NCI-H69 (cell line): ENCODE measurements at places on chromosomes 4 and X.

- peak; percentile 0 for DNase-seq
These were observed 17.5 kb downstream of the MAGEA9 start for GRCh38 chrX:149799095-149799714.

DNA sequence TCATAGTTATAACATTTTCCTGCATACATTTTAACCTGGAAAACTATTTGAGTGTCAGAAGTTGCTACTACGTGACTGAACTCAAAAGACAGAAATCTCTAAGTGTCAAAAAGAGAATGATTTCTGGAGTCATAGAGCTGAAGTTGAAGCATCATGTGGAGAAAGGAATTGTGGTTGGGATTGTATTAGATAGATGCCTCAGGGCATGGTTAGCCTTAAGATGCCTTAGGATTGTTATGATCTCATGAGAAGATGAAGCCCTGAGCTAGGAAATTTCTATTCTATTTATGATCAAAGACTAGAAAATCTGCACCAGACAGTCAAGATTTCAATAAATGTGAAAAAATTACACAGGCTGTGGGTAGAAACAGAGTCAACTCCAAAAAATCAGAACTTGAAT, 20.2 kb downstream of the EPGN start:
- no peak for DNase-seq

DNA sequence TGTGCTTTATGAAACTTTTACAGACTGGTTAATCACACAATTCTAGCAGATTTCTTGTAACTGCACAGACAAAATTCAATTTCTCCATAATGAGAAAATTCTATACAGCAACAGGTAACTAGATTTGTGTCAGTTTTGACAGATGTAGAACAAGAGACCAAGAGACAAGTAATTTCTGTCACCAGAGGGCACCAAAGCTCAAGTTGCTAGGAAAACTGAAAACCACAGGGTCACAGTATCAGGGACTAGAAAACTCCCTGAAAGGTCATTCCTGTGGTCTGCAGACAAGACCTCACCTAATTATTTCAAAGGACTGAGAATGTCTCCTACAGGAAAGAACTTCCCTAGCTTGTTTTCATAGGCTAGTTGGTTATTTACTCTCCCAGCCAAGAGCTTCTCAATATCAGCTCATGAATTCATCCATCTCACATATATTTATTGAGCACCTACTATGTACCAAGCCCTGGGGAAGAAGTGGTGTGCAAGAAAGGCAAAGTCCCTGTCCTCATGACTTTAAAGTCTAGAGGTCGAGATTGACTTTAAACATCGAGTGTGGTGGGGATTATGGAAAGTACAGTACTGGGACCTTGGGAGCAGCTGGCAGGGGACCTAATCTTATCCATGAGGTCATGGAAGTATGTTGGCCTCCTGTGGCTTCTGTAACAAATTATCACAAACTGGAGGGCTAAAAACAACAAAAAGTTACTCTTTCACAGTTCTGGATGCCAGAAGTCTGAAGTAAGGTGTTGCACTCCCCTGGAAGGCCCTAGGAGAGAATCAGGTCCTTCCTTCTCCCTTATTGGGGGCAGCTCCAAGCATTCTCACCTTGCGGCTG, 47.8 kb upstream of the SETD7 start:
- DNase-seq = peak; percentile 65

- DNase-seq = no peak
These were observed 3.8 kb upstream of the SERPINA7 start for GRCh38 chrX:106042296-106042695.

DNA sequence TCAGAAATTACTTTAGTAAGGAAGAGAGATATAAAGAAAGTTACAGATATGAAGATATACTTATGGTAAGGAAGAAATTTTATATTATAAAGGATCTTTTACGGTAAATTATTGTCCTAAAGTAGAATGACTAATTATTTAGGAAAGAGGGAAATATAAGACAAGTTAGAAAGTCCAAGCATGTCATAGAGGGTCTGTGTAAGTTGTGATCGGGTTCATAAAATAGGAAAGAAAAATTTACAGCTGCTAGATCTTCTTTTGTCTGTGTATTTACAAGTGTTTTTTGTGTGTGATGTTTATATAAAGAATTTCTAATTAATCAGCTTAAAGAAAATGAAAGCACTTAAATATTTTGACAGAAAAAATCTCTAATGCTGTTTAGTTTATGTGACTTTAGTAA, 1054.9 kb upstream of the DIAPH2 start:
- no peak for DNase-seq

- DNase-seq = no peak
These were observed 33.7 kb downstream of the RBM47 start for GRCh38 chr4:40595981-40596380.

- peak; percentile 77 for DNase-seq
These were observed 43.5 kb upstream of the SERTM2 start for GRCh38 chrX:111467896-111468295.

DNA sequence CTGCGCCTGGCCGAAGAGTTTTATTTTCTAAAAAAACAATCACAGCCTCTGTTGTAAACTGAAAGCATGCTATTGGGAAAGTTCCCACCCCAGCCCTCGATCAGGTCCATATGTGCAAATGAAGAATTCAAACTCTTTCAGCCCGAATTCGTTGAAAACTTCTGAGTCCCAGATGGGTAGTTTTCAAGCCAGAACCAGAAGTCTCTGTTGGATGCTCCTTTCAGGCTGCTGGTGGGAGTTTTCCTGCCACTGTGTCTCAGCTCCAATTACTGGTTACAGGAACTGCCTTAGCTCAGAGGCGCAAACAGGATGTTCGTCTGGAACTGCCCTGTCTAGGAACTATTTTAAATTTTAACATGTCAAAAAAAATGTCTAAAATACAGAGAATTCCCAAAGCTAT, 9.3 kb upstream of the ALG13 start:
- DNase-seq = no peak

- DNase-seq = no peak
These were observed 9.9 kb downstream of the MAGEA11 start for GRCh38 chrX:149721778-149722177.

DNA sequence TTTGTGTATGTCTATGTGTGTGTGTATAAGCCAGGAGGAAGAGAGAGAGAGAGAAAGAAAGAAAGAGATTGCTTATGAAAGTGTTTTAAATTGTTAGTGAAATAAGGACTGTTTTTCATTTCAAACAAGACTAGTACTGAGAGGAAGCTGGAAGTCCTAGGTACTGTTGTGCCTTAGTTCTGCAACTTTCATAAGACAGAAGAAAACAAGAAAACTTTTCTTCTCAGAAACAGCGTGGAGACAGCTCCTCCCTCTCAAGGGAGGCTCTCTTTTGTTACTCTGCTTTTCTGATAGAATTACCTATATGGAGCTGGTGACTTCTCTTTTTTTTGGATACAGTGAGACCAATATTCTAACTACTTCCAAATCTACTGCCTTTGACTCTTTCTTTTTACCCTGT, 62.5 kb downstream of the BANK1 start:
- DNase-seq = no peak

DNA sequence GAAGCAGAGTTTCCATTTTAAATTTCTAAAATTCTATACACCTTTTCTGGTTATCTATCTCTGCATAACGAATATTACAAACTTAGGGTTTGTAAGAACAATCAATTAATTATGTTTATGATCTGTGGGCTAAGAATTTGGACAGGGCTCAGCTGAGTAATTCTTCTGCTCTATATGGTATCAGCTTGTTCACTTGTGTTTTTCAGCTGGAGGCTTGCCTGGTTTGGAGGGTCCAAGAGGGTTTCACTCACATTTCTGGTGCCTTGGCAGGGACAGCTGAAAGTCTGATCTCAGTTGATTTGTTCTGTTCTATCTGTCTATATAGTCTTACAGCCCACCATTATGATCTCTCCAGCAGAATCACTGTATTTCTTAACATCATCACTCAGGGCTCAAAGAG, 57.8 kb upstream of the ADGRA3 start:
- DNase-seq = no peak

DNA sequence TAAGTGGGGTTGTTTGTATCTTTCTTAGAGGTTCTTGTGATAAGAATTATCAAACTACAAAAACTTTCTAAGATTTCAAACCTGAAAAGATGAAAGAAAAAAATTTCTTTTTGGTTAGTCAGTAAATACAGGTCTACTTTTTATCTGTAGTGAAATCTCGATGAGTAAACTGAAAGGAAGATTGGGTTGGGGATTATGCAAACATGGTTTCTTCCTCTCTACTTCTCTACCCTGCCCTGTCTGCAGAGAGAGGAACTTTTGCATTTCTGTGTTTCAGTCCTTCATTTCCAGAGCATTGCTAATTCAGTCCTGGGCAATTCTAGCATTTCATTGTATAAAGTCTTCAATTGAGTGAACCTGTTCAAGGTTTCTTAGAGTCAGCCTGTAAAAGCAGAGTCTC, 51.6 kb upstream of the IL2 start:
- no peak for DNase-seq

DNA sequence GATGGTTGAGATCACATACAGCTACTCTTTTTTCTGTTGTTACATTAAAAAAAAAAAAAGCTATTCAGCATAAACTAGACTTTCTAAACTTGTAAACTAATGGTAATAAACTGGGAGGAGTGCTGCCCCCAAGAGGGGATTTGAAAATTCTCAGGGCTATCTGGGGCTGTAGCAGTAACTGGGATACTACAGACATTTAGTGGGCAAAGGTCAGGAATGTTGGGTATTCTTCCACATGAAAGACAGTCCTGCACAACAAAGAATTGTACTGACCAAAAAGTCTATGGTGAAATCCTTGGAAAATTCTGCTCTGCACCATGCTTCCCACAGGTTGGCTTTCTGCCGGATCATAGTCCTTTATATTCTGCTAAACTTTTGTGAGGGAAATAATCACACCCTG, 232.6 kb upstream of the BOD1L1 start:
- no peak for DNase-seq

DNA sequence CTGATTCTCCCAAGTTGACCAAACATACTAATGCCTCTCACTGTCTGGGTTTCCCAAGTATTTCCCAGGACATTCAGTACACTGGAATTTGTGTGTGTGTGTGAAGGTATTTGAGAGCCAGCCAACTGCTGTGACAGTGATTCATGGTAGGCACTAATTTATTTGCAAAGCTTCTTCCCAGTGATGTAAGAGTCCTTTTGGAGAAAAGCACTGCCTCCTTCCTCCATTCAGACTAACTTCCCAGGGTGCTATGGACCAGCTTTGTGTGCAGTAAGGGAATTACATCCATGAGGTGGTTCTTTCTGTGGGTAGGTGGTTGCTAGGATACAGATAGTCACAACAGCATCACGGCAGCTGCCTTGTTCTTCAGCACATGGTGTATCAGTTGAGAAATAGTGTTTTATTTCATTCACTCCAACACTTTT, 8.7 kb downstream of the EGF start:
- DNase-seq = no peak

DNA sequence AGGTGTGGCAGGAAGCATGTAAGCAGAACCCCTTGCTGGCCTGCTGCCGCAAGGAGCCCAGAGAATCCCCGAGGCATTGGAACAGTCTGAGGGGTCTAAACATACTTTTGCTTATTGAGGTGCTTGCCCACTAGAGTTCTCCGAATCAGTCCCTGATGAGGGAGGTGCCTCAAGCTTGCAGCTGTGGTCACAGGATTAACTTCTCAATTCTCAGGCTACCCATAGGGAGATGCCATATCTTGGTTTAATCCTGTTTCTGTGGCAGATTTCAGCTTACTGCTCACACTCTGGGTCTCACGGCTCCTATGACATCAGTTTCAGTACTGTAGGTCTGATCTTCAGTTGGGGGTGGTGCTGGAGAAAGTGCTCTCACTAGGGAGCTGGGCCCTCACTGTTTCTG, 39.9 kb downstream of the CCNG2 start:
- no peak for DNase-seq

- DNase-seq = no peak
These were observed 87.0 kb downstream of the ANXA3 start for GRCh38 chr4:78638337-78639172.

DNA sequence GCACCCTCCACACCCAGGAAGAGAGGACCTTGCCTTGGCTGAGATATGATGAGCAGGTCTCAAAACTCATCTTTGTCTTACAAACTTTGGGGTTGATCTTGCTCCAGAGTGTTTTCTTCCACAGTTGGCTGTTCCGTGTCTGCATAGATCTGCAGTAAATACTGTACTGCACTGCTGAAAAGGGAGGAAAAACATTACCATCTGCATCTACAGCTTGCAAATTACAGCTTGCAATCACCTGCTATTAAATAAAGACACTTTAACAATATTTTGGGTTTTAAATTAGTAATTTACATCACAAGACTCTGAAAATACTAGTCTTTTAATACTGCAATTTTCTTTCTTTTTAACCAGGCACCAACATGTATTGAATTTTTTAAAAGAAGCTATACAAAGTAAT, 499.5 kb downstream of the STIM2 start:
- peak; percentile 20 for DNase-seq
